Calu3 (cell line): ENCODE measurements at places on chromosomes 16 and 17. TPM values are rescaled to one million over a fixed set of nuclear protein-coding genes. Genes with fewer than 3 reads are reported as not detected.

C1QTNF8 gene
- total RNA-seq = not detected in 2 replicates

CDYL2 gene
- total RNA-seq = 1.0 and 1.4 TPM in 2 replicates

MMD gene
- total RNA-seq = 10.2 and 19.2 TPM in 2 replicates

KRT34 gene
- total RNA-seq = not detected in 2 replicates

SCNN1B gene
- total RNA-seq = not detected in 2 replicates
